ENCODE measurements at places on chromosomes 12 and 14. TPM values are rescaled to one million over a fixed set of nuclear protein-coding genes. Genes with fewer than 3 reads are reported as not detected.

GRCh38 chr12:123151457-123152454 is 866 bp upstream of the PITPNM2 start:
- DNase-seq, result peak; percentile 34

SNX6 gene
- 92.9 TPM for total RNA-seq

- DNase-seq, result no peak
Measured at GRCh38 chr12:72011374-72011773, 72.7 kb downstream of the TPH2 start.

GRCh38 chr12:108009442-108010070 is 119.5 kb upstream of the WSCD2 start:
- no peak for DNase-seq

SYCP3 gene
- not detected for total RNA-seq

GRCh38 chr14:48247977-48248376 is 572.6 kb upstream of the MDGA2 start:
- DNase-seq, result no peak

GRCh38 chr12:122975790-122976647 is 975 bp downstream of the OGFOD2 start:
- peak; percentile 31 for DNase-seq

- no peak for DNase-seq
Measured at GRCh38 chr14:53408175-53408879, 255.2 kb upstream of the DDHD1 start.

DNA sequence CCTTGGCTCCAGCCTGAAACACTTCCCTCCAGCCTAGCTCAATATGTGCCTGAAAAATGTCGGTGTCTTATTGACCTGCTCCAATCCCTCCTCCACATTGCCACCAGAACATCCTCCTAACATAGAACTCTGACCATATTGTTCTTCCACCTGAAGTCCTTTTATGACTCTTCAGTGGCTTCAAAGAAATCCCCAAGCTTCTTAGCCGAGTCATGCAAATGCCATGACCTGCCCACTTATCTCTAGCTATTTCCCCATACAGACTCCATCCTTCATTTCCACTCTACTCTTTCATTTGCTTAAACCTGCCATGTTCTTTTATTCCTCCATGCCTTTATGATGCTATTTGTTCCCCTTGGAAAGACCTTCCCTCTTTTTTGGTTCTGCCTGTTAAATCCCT is 568.6 kb downstream of the ETNK1 start:
- DNase-seq, result no peak

GRCh38 chr14:38629412-38629811 is 373.5 kb upstream of the CLEC14A start:
- no peak for DNase-seq

DNA sequence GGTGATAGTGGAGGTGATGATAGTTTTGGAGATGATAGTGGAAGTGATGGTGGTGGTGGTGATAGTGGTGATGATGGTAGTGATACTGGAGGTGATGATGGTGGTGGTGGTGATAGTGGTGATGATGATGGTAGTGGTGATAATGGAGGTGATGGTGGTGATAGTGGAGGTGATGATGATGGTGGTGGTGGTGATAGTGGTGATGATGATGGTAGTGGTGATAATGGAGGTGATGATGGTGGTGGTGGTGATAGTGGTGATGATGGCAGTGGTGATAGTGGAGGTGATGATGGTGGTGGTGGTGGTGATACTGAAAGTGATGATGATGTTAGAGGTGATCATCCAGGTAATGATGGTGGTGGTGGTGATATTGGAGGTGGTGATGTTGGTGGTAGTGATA is 570.0 kb upstream of the TMEM132C start:
- no peak for DNase-seq

All from Caki2 (cell line).